ENCODE measurements at places on chromosomes 5 and 9. TPM values are rescaled to one million over a fixed set of nuclear protein-coding genes. Genes with fewer than 3 reads are reported as not detected.

GRCh38 chr5:102753889-102754766, 977 bp upstream of the PAM start:
- DNase-seq: peak; percentile 40

Gene PTPRD
- total RNA-seq: 100 TPM

- no peak for DNase-seq
These were observed 187.7 kb downstream of the TLE4 start for GRCh38 chr9:79759460-79759859.

DNA sequence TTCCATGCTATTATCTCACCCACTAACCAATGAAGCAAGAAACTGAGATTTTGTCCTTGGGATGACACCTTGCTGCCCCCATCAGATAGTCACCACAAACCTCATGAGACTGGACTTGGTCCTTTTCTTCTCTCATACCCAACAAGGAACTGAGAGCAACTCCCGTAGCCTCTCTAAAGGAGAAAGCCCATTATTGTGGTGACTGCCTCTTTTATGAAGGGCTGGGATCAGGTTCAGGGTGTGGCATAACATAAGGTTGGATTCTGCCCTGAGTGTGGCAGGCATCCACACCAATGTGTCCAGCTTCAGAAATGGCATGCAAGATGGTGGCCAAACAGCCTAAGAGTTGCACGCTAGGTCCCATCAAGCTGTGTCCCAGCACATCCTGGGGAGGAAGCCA, 1.3 kb upstream of the ACTL7A start:
- no peak for DNase-seq

Gene TMEM171
- total RNA-seq: not detected

Gene NMUR2
- not detected for total RNA-seq

Gene WNT8A
- total RNA-seq: not detected

DNA sequence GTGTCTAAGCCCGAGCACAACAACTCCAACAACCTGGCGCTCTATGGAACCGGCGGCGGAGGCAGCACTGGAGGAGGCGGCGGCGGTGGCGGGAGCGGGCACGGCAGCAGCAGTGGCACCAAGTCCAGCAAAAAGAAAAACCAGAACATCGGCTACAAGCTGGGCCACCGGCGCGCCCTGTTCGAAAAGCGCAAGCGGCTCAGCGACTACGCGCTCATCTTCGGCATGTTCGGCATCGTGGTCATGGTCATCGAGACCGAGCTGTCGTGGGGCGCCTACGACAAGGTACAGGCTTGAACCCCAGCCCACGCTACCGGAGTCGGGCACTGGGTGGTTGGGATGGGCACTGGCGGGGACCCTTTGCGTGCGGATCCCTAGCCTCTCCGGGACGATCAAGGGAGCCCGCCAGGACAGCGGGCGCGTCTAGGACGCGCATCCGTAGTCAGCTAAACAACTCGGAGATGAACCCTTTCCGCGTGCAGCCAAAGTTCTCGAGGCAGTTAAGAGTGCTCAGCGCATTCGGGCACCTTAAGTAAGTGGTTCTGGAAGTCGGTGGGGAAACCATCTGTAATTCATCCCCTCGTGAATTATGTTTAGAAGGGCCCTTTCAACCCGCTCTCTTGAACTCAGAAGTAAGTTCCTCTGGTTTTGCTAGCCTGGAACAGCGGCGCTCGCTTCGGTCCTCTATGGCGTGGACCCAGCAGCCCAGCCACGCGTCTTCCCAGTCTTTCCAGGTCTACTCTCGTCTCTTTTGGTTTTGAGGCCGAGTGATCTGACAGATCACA, 1.3 kb downstream of the KCNN2 start:
- no peak for DNase-seq

Gene ANKRD18B
- total RNA-seq: 0.56 TPM

Gene SMU1
- total RNA-seq: 28.6 TPM

Gene RBM27
- 23.8 TPM for total RNA-seq
